HT1080 (cell line): ENCODE measurements at places on chromosomes 7 and 10.

GRCh38 chr7:5750031-5750653 lies 31.3 kb downstream of the RNF216 start:
- no peak for DNase-seq

GRCh38 chr7:48497521-48497920 lies 326.3 kb downstream of the ABCA13 start:
- DNase-seq = peak; percentile 24

GRCh38 chr10:78532480-78533042 lies 498.9 kb downstream of the RPS24 start:
- DNase-seq = no peak

DNA sequence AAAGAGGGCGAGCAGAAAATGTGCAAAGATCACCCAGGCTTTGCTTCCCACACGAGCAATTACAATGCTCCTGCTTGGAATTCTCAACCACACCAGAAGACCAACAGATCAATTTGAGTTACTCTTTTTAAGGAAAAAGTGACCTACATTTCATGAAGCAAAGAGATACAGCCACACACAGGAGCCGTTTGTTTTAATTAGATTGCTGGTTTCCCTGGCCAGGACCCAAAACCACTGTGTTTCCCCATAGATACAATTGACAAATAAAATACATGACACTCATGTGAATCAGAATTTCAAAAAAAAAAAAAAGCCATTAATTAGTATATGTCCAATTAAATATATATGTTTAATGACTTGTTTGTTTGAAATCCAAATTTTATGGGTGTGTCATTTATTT lies 458.3 kb downstream of the PLXDC2 start:
- DNase-seq = no peak

GRCh38 chr10:23367896-23368595 lies 23.4 kb upstream of the C10orf67 start:
- DNase-seq = no peak

- DNase-seq = no peak
These were observed 76.3 kb upstream of the C7orf33 start for GRCh38 chr7:148514236-148514635.
